RPMI7951 (cell line): ENCODE measurements at places on chromosomes 12 and 14. TPM values are rescaled to one million over a fixed set of nuclear protein-coding genes. Genes with fewer than 3 reads are reported as not detected.

DNA sequence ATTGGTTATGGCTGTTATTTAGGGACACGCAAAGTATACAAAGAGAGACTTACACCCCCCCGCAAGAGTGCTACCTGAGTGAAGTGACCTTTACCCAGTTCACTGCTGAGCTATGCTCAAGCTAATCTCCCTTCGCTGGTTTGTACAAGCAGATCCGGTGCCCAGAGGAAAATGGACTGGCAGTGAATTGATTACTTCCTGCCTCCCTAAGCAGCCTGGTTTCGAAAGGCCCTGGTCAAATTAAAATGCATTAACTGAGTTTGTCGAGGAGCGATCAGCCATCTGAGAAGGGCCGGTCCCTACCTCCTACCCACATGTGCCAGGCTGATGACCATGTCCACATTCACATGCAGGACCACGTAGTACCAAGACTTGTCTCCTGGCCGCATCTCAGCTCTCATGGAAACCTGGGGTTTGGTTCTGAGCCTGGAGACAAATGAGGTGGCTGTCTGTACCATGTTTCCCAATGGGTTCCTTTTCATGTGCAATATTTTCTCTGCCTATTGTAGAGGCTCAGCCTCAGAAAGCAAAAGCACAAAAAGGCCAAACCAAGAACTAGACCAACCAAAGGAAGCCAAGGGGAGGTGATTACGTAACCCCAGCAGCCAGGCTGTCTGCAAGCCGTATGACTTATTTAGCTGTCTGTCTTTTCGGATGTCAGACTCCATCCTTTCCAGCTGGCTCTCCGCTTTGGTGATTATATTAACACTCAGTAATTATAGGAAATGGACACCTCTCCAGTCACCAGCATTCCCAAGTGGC, 284.7 kb upstream of the PWP1 start:
- DNase-seq = peak; percentile 54

GRCh38 chr14:79111987-79112501, 941.9 kb downstream of the NRXN3 start:
- DNase-seq = no peak

DNA sequence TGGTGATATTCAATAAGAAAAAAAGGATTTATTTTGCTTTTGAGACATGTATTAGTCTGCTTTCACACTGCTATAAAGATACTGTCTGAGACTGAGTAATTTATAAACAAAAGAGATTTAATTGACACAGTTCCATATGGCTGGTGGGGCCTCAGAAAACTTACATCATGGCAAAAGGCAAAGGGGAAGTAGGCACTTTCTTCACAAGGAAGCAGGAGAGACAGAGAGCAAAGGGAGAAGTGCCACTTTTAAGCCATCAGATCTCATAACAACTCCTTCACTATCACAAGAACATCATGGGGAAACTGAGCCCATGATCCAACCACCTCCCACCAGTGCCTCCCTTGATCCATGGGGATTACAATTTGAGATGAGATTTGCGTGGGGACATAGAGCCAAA, 43.9 kb downstream of the BHLHE41 start:
- no peak for DNase-seq

DNA sequence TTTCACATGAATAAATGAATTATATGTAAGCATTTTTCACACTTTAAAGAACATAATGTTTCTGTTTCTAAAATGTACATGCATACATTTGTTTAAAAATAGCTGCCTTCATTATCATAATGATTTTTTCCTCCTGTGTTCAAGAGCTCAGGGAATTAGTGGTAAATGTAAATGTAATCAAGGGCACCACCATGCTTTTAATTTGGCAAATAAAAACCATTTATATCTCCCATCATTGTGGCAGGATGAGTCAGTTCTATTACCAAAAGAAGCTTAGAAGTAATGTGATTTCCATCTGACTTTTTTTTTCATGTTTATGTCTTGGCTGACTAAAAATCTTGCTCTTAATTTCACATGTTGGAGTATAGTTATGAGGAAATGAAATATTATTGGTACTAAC, 176.1 kb downstream of the GXYLT1 start:
- DNase-seq = no peak

- no peak for DNase-seq
Measured at GRCh38 chr12:71661977-71662530, 1.6 kb downstream of the ZFC3H1 start.

MUCL1 gene
- not detected in 2 replicates for total RNA-seq

CD69 gene
- total RNA-seq = not detected in 2 replicates
